LNCaP clone FGC (cell line): ENCODE measurements at places on chromosomes 11 and 22.

GRCh38 chr11:41256041-41256440 lies 203.4 kb downstream of the LRRC4C start:
- DNase-seq: no peak

DNA sequence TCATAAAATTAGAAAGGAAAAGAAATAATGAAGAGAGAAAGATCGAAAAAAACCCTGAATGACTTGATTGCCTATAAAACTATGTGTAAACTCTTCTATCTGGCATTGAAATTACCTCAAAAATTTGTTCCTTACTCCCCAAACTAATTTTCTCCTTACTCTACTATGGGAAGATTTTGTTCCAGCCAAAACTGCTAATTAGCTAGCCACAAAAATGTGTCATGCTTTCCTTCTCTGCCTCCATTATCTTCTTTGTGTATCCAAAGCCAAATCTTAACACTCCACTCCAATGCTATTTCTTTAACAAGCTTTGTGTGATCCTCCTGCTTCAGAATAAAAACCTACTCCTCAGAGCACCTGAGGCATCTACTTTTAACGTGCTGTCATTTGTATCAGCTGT lies 831.2 kb downstream of the METTL15 start:
- no peak for DNase-seq

- no peak for DNase-seq
Observed at GRCh38 chr11:8839957-8840945, 70.7 kb upstream of the AKIP1 start.

GRCh38 chr11:68375766-68376165 lies 63.4 kb downstream of the LRP5 start:
- no peak for DNase-seq

- no peak for DNase-seq
Observed at GRCh38 chr11:69265911-69266510, 27.9 kb upstream of the MYEOV start.

GRCh38 chr11:134524201-134524600 lies 112.2 kb upstream of the B3GAT1 start:
- DNase-seq: no peak

DNA sequence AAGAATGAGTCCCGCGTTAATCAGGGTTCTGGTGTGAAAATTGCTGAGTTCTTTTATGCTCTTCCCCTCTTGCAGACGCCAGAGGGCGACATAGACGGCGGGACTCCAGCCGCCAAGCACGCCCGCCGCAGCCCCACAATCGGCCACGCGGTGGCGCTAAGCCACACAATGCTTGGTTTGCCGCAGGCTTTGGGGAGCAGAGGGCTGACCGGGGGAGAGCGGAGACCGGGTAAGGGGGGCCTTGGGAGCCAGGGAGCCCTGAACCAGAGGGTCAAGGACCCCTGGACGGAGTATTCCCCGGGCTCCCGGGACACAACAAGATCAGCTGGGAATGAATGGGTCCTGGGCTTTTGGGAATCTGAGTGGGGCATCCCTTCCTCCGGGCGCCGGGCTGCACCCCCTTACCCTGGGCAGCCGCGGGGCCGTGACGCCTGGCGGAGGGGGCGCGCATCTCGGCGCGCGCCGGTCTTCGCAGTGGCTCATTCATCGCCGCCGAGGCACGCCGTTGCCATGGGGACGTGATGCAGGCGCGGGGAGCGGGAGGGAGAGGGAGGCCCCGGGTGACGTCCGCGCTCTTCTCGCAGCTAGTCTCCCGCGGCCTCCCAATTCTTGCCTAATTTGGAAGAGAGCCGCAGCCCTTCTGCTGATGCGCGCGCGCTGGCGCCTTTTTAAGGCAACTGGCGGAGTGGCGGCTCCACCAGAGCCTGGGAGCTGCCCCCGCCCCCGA lies 12.2 kb upstream of the NPAS4 start:
- peak; percentile 31 for DNase-seq

GRCh38 chr22:45064313-45065278 lies 54.8 kb upstream of the PHF21B start:
- DNase-seq: no peak

GRCh38 chr22:44279069-44279360 lies 33.7 kb downstream of the SHISAL1 start:
- no peak for DNase-seq

DNA sequence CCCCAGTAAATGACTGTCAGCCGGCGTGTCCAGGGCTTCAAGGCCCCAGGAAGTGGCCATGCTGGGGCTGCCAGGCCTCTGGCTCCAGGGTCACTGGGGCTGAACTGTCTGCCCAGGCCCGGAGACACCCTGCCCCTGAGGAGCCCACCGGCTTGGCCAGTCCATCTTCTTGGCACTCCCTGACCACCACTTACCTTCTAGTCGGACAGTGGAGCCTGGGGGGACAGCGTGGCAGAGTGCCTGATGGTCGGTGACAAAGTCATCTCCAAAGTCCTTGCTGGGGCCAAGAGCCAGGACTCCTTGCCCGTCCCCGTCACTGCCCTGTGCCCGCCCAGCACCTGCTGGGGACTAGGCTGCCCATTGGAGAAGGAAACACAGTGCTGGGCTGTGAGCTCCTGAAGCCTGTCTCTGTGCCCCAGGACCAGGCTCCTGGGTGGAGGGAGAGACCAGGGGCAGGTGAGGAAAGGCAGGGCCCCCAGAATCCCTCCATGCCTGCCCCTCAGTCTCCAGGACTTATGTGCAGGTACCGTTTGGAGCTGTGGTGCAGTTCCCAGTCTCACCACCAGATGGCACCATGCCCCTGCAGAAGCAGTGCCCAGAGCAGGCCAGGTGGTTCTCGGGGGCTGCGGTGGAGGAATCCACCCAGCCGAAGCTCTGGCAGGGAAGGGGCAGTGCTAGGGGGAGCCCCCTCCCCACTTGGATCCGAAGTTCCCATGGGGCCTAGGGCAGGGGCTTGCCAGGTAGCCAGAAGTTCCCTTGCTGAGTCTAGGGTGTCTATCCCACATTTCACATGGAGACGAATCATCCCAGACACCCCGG lies 6.0 kb upstream of the CCDC188 start:
- DNase-seq: peak; percentile 27

GRCh38 chr11:23569547-23569946 lies 709.3 kb upstream of the CCDC179 start:
- no peak for DNase-seq
